Activated B cell treated with CpG ODN at 0.5 μM for 24 hours (primary cell): ENCODE measurements at places on chromosomes 7 and 10.

- no peak for DNase-seq
Observed at GRCh38 chr7:68256295-68256694, 1259.7 kb downstream of the TYW1 start.

GRCh38 chr7:51033727-51034520 lies 251.2 kb upstream of the GRB10 start:
- no peak for DNase-seq

DNA sequence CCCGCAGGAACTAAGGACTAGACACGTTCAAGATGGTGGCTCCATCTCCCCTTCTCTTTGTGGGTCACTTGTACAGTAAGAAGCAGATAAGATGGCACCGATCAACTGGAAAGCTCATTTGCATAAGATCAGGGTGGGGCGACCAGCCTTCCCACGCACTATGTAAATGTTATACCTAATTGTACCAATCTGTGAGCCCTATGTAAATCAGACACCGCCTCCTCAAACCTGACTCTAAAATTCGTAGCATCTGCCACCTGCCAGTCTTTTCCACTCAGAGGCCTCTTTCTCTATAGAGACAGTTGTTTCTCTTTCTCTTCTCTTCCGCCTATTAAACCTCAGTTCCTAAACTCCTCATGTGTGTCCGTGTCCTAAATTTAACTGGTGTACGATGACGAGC lies 324.5 kb downstream of the PHF14 start:
- no peak for DNase-seq

DNA sequence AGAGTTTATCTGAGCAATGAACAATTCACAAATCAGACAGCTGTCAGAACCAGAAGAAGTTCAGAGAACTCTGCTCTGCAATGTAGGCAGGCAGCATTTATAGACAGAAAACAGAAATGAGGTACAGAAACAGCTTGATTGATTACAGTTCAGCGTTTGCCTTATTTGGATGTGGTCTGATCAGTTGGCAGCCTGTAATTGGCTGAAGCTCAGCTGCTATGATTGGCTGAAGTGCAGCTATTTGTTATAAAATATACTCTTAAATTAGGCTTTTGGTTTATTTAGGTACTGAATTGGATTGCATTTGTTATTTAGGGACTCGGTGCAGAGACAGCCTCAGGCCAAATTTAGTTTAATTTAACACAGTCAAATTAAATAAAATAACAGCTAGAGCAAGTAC lies 85.8 kb upstream of the JAZF1 start:
- no peak for DNase-seq

GRCh38 chr7:135728136-135728669 lies at the start of gene SLC13A4:
TSS of gene SLC13A4 (minus strand) at chr7:135728186. CDS start at chr7:135727496, 690 bp downstream.
- DNase-seq: no peak

- DNase-seq: no peak
Observed at GRCh38 chr7:126804604-126805003, 448.1 kb downstream of the GRM8 start.

DNA sequence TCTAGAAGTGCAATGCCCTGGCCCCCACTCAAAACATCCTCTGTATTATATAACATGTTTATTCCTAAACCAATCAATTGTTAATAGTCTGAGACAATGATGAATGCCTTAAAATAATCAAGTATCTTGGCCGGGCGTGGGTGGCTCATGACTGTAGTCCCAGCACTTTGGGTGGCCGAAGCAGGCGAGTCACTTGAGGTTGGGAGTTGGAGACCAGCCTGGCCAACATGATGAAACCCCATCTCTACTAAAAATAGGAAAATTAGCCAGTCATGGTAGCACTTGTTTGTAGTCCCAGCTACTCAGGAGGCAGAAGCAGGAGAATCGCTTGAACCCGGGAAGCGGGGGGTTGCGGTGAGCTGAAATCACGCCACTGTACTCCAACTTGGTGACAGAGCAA lies 29.4 kb upstream of the CACNA2D1 start:
- DNase-seq: no peak

- DNase-seq: no peak
Observed at GRCh38 chr7:99473315-99473596, 566 bp downstream of the ZNF789 start.

DNA sequence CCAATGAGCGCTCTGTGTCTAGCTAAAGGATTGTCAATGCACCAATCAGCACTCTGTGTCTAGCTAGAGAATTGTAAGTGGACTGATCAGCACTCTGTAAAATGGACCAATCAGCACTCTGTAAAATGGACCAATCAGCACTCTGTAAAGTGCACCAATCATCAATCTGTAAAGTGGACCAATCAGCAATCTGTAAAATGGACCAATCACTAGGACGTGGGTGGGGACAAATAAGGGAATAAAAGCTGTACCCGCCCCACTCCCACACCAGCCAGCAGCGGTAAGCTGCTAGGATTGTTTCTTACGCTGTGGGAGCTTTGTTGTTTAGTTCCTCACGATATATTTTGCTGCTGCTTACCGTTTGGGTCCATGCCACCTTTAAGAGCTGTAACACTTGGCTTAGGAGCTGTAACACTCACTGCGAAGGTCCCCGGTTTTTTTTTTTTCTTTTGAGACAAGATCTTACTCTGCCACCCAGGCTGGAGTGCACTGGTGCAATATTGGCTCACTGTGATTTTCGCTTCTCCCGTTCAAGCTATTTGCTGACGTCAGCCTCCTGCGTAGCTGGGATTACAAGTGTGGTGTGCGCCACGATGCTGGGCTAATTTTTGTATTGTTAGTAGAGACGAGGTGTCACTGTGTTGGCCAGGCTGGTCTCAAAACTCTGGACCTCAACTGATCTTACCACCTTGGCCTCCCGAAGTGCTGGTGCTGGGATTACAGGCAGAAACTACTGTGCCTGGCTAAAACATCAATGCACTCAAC lies 184.8 kb downstream of the PTPN20 start:
- no peak for DNase-seq

GRCh38 chr7:143279186-143280098 lies 5.3 kb upstream of the TMEM139 start:
- no peak for DNase-seq

DNA sequence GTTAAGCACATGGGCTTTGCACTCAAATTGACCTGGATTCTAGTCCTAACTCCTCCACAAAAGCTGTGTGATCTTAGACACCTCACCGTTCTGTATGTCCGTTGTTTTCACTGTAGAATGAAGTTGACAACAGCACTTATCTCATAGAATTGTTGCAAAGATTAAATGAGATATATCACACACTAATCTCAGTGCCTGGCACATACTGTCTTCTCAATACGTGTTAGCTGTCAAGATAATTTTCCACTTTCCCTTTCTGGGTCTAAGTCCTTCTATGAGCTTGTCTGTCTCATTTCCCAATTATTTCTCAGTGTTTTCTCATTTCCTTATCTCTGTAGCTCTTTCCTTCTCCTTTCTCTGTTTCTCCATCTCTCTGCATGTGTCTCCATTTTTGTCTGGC lies 296.6 kb downstream of the KCNMA1 start:
- DNase-seq: no peak

DNA sequence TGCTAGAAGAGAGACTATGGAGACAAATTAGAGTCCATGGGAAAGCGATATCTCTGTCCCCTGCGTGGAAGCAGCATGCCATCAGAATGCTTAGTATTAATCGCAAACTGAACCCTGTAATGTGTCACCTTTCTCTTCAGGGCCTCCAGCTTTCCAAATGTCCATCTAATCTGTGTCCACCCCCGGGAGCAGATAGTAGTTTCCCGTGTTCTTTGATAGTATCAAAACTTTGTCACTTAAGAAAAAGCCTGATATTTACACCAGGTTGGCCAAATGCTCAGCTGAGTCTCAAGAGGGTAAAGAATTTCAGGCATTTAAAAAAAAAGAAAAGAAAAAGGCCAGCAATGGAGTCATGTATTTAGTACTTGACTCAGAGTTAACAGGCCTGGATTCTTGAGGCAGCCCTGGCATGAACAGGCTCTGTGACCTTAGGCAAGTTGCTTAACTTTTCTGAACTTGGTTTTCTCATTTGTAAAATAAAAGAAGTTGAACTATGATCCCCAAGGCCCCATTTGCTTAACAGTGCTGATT lies 10.4 kb upstream of the GSAP start:
- DNase-seq: no peak

DNA sequence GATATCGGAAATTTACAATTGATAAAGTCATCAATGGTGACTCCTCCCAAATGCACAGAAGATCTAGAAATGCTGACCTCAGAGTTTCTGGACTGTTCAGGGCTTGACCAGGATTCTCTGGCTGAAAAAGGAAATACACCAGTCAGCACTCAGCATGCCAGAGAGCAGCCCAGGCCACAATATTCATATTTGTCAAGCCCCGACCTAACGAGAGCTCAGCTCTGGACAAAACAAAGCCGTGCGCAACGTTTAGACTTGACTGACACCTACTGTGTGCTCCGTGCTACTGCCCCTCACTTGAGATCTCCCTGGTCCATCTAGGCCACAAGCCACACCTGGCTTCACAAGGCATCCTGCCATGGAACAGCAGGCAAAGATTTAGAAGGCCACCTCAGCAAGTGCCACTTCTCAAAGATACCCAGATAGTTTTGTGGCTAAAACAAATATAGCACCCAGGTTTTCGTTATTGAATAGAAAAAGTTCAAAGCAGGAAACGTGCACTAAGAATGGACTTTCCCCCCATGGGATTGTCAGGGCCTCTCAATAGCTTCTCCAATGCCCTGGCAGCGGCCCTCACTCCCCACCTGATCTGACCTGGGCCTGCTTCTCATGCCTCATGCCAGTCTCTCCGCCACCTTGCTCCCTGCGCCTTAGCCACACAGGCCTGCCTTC lies 218.3 kb downstream of the FAM107B start:
- no peak for DNase-seq
